ENCODE measurements at places on chromosomes 6 and 20.

DNA sequence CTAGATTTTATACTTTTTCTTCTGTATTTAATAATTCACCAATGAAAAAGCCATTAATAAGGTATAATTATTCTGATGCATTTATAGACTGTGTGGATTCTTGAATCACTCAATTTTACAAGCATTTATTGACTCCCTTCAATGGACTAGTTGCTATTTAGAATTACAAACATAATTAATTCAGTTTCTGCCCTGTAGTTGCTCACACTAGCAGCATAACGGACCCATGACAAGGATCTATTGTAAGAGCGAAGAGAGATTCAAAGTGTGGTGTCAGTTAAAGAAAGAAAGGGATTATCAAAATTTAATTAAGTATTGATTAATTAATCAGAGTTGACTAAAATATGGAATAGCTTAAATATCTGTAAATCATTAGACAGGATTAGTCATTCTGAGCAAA, 602.6 kb upstream of the PTCHD4 start:
- DNase-seq: no peak

- no peak for DNase-seq
Observed at GRCh38 chr20:32672982-32673851, 524 bp downstream of the C20orf203 start.

- DNase-seq: no peak
Observed at GRCh38 chr6:161963634-161964234, 689.9 kb upstream of the AGPAT4 start.

GRCh38 chr6:156109713-156110112, 654.1 kb upstream of the NOX3 start:
- no peak for DNase-seq

- DNase-seq: no peak
Observed at GRCh38 chr6:5136851-5137250, 51.7 kb downstream of the PPP1R3G start.

DNA sequence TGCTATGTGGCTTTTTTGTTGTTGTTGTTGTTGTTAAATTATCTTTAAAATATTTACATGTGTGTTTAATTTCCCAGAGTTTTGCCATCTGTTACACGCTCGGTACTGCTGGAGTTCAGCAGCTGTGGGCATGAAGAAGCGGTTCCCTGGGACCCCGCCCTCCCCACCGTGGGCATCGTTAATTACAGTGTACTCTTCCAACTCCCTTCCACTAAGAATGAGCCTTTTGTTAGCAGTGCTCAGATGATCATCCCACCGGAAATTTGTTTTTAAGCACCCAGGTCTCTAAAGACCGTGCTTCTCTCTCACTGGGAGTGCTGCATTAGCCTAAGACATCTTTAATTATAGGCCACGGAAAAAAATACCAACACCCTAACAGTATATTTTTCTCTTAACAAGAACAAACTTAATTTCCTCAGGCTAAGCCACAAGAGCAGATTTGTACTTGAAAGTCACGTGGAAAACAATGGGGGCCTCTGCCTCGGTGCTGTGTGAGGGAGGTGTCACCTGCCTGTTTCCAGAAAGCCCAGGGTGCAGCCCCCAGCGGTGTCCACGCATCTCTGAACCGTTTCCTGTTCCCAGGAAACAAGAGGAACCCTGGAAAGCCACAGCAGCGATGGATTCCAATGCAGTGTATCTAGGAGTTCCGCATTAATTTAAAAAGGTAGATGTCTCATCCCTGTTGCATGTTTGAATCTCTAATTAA, 113.3 kb upstream of the FRMD1 start:
- no peak for DNase-seq

GRCh38 chr20:8678098-8678776, 390.6 kb upstream of the PLCB4 start:
- no peak for DNase-seq

DNA sequence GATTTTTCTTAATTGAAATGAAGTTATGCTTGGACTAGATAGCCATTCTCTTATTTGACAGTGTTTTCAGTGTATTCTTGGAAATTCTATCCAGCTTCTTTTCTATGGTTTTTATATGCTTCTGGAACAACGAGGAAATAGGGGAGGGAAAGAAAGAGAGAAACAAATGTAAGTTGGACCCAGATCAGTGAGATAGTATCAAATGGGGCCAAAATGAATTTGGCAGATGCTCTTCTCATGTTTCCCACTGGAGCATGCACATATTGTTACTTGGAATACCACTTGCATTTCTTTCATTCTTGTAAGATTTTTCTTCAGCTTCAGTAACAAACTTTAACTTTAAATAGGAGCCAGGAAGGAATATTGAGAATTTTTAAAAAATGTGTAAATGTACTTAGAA, 312.3 kb downstream of the PRL start:
- no peak for DNase-seq

- no peak for DNase-seq
Observed at GRCh38 chr20:10954908-10955580, 281.2 kb upstream of the JAG1 start.

- no peak for DNase-seq
Observed at GRCh38 chr6:101396548-101397173, 3.2 kb downstream of the GRIK2 start.

GRCh38 chr20:56628873-56629463, at the start of gene TFAP2C:
TFAP2C (plus strand) TSS chr20:56629306; CDS start chr20:56629545, 239 bp downstream.
- no peak for DNase-seq

DNA sequence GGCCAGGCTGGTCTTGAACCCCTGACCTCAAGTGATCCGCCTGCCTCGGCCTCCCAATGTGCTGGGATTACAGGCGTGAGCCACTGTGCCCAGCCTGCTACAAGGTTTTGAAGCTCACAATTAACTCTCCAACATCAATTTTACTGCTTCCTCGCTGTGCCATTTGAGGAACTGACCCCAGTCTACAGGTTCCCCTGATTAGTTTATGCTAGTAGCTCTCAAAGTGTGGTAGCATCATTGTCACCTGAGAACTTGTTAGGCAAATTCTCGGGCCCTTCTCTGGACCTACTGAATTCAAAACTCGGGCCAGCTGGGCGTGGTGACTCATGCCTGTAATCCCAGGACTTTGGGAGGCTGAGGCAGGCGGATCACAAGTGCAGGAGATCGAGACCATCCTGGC, 49.4 kb downstream of the MCUR1 start:
- DNase-seq: no peak
